ENCODE measurements at places on chromosomes 5 and 9.

DNA sequence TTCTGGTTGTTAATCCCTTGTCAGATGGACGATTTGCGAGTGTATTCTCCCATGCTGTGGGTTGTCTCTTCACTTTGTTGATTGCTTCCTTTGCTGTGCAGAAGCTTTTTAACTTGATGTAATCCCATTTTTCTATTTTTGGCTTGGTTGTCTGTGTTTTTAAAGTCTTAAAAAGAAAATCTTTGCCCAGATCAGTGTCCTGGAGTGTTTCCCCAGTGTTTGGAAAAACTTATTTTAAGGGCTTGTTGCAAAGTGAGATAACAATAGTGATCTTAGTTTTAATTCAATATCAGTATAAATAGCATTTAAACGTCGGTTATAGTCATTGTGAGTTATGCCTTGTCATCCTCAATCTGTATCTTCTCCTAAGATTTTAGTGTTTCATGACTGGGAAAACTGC is 329.5 kb downstream of the CCDC171 start:
- DNase-seq: no peak

DNA sequence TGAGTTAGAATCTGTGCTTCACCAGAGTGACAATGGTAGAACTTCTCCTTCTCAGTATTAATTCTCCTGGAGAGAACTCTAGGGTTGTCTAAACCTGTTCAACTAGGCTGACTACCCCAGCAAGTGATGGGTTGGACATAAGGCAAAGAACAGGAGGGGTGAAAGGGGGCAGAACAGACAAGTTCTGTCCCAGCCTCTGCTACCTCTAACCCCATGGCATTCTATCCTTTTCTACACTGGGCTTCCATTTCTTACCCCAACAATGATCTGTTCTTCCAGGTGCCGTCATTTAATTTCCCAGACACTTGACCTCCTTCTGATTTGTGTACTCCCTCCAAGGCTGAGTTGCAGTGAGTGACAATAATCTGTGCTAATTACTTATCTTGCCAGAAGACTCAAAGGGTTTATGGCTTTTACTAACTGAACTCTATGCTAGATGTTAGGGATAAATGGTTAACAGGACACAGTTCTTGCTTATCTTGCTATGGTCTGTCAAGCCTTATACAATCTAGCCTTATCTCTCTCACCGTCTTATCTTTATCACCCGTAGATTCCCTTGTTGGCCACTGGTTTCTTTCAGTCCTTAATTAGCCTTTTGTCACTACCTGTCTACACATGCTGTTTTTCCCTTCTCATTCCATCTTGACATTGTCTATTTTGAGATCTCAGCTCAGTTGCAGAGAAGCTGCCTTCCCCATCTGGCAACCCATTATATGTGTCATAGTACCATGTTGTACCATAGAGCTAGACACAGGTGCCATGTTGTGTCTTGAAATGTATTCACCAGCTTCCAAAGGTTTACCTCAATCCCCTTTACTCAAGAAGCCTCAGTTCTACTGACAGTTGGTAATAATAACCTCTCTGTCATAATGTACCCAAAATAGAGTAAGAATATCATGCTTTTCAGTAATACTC is 10.0 kb upstream of the MATR3 start:
- DNase-seq: no peak

- DNase-seq: no peak
These were observed 1.4 kb upstream of the EDF1 start for GRCh38 chr9:136867480-136867879.

GRCh38 chr5:98977723-98978122 is 48.9 kb upstream of the CHD1 start:
- DNase-seq: no peak

DNA sequence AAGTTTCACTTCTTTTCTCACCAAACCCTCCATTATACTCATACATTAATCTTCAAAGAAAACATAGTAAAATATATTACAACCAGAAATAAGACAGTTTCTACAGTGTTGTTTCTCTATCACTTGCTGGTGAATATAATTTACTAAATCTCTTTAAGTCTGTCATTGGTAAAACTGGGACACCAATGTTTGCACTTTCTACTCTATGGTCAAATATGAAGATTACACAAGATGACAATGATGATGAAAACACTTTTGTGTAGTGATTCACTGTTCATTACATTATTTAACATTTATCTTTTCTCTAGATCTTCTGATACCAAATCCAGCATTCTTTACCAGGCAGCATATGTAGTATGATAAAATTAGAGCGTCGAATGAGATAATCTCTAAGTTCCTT is 459.1 kb downstream of the DMAC1 start:
- DNase-seq: no peak

DNA sequence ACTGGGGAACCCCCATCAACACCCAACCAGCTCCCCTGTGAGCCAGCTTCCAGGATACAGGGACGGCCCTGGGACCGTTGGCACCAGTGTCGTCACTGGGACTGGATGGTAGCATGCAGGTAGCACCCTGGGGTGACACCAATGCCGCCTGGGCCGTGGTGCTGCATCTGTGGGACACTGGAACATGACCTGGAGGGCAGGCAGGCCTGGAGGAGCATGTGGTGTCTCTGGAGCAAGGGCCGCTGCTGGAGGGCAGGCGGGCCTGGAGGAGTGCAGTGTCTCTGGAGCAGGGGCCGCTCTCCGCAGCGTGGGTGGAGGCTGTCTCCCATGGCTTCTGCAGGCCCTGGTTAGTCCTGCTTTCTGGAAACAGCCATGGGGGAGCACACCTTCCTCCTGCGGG is 13.1 kb downstream of the LPCAT1 start:
- no peak for DNase-seq

DNA sequence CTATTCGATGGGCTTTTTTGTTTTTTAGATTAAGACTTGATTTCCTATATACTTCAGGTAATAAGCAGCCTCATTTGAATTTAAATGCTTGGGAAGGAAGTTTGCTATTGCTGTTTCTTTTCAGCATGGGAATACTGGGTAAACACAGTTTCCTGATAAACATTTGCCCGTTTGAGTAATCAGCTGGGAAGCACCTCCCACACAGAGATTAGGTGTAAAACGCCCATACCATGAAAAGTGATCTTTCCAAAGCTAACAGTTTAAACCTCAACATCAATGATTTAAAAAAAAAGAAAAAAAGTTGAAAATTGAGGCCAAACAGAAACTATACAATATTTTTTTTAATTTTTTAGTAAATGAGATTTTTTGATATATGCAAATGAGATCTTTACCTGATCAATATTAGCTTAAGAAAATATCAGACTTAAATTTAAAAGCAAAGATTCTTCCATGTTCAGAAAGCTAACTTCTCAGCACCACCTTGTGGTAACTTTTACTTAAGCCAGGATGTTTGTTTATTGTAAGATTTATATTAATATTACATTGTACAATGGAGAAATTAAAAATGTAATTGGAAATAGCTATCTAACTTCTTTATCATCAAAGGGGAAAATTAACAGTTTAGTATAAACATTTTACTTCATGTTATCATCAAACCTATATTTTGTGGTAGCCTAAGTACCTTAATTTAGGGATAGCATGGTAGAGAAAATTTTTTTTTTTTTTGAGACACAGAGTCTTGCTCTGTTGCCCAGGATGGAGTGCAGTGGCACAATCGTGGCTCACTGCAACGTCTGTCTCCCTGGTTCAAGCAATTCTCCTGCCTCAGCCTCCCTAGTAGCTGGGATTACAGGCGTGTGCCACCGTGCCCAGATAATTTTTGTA is 39.8 kb downstream of the F2RL2 start:
- peak; percentile 6 for DNase-seq

DNA sequence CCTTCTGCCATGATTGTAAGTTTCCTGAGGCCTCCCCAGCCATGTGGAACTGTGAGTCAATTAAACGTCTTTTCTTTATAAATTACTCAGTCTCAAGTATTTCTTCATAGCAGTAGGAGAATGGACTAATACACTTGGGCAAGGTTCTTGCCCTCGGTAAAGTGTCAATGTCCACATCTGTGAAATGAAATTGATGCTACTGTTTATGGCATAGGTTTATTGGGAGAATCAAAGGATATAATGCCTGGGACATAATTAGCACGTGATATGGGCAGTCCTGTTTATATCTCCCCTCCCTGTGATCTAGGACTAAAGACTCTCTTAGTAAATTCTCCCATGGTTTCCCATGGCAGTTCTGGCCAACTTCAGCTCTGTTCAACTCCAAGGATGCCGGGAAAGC is 19.4 kb downstream of the TMEM174 start:
- DNase-seq: no peak

GRCh38 chr5:74673011-74673790 is 11.8 kb upstream of the HEXB start:
- DNase-seq: peak; percentile 41

DNA sequence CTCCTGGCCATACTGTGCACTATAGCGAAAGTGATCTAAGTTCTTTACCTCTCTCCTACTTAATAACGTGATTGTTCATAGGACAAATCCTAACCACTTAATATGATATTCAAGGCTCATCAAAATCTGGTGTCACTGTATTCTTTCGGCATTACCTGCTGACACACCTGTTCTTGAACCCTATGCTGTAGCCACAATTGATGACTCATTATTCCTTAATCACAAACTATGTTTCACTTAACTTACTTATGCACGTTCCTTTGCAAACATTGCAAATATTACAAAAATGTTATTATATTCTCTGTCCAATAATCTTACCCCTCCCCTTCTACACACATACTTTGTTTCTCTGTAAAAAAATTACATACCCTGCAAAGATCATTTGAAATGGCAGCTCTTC is 158.1 kb upstream of the ADRA1B start:
- no peak for DNase-seq

- DNase-seq: no peak
These were observed 623.6 kb upstream of the CDH18 start for GRCh38 chr5:20611620-20612019.
